Right forelimb (tissue), 1 donor: ENCODE measurements at places on chromosomes 7 and 10.

DNA sequence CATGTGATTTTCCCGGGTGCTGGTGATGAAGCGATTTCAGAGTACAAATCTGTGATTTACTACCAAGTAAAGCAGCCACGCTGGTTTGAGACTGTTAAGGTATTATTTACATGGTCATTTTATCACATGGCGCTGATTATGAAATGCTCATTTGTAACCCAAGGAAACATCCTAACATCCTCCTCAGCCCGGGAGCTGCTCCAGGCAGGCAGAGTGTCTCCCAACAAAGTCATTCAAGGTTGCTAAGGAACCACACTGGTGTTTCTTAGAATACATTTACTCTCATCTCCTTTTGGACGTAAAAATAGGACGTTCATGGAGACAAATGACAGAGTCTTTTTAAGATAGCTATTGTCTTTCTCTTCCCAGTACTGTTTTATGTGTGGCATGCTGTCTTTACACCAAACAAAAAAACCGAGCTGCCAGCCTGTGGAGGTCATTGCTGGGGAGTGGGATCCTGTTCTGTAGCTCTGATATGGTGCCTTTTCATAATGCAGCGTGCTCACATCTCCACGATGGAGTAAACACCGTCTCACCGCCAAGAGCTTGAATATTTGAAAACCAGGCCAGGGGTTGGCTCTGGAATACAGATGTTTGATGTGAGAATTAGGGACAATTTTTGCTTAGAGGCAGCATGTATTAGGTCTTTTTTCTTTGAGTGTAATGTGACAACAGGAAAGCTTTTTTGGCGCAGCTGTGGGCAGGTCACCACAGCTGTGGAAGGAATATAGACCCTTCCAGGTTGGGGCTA lies 119.6 kb downstream of the DOCK1 start:
- no peak for DNase-seq

- no peak for DNase-seq
Measured at GRCh38 chr10:17239345-17240085, 11.5 kb downstream of the VIM start.

GRCh38 chr10:100600218-100600617 lies 64.5 kb downstream of the HIF1AN start:
- DNase-seq: no peak

GRCh38 chr10:95125582-95125981 lies 56.3 kb upstream of the CYP2C8 start:
- no peak for DNase-seq

GRCh38 chr10:61304746-61305145 lies 148.4 kb downstream of the TMEM26 start:
- DNase-seq: no peak

DNA sequence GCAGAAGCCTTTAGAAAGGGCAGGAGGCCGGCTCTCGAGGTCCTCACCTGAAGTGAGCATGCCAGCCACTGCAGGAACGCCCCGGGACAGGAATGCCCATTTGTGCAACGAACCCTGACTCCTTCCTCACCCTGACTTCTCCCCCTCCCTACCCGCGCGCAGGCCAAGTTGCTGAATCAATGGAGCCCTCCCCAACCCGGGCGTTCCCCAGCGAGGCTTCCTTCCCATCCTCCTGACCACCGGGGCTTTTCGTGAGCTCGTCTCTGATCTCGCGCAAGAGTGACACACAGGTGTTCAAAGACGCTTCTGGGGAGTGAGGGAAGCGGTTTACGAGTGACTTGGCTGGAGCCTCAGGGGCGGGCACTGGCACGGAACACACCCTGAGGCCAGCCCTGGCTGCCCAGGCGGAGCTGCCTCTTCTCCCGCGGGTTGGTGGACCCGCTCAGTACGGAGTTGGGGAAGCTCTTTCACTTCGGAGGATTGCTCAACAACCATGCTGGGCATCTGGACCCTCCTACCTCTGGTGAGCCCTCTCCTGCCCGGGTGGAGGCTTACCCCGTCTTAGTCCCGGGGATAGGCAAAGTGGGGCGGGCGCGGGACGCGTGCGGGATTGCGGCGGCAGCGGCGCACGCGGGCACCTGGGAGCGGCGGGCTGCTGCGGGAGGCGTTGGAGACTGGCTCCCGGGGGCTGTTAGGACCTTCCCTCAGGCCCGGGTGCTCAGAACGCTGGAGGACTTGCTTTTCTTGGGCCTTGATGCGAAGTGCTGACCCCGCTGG lies at the start of gene FAS:
TSS of gene FAS (plus strand) at position 415 of the 777 bp plus-strand sequence. CDS start at position 494, 79 bp downstream.
- DNase-seq: peak; percentile 80

DNA sequence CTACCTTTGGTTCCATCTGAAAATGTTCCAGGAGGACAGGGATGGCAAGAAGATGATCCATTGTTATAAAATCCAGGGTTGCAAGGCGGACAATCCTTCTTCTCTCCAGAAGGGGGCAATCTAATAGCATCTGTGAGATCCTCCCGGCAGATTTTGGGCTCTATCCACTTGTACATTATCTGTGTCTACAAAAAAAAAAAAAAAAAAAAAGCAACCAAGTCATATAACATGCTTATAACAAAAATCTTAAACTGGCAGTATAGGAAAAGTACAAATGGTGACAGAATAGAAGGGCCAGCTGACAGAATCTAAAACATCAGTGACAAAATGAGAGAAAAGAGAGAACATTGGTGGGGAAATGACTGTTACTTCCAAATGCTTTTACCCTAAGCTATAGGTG lies 132.7 kb downstream of the ELAPOR2 start:
- no peak for DNase-seq

DNA sequence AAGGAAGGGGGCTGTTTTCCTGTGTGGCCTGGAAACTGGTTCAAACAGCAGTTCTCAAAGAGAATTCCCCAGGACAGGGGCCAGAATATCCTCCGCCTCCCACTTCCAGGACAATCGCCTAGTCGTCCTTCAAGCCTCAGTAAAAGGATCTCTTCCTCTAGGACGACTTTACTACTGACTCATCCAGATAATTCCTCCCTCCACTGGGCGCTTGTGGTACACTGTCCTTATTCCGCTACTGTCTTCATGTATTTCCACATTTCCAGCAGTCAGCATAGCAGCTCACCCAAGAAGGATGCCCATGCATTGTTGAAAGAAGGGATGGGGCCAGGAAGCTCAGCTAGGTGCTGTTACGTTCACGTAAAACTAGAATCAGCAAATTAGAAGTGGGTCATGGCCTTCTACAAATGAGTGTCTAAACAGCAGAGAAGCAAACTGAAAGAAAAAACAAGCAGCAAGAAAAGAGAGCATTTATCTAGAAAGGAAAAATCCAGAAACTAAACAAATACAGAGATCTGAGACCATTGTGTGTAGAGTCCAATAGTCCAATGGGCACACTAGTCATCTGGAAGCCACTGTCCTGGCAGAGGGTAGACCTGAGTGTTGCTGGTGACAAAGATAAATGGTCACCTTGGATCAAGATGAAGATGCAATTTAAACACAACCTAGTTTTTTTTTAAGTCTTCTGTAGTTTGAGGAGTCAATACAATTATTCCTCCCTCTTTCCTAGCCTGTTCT lies 26.3 kb downstream of the CLRN3 start:
- DNase-seq: no peak

DNA sequence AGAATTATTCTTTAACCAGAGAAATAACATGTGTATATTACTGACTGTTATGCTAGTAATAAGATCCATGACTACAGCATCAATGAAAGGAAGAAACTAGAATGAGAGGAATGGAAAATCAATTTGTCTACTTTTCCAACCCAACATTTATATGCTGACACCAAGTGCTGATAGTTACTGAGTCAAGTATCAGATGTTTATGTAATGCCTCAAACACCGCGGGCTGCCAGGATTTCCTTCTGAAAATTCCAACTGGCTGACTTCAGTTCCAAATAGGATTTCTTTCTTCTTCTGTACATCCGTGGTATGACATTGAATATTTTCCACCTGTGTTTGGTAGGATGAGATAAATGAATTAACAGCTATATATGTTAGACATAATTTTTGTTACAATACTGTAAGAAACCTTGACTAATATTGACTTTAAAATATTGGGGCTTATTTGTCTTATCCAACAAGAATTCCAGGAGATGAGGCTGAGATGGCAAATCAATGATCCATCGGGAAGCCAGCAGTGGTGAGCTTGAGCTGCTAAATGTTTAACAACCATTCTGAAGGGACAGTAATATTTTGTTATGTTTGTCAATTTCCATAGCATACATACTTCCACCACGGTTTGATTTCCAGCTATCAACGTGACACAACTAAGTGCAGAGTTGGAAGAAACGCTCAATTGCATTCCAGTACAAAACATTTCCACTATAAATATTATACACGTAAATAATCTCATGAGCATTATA lies 435.2 kb upstream of the AUTS2 start:
- no peak for DNase-seq

- DNase-seq: peak; percentile 58
Measured at GRCh38 chr7:96188174-96188581, 133.7 kb downstream of the SLC25A13 start.

GRCh38 chr7:138903186-138903820 lies 77.9 kb downstream of the KIAA1549 start:
- no peak for DNase-seq

DNA sequence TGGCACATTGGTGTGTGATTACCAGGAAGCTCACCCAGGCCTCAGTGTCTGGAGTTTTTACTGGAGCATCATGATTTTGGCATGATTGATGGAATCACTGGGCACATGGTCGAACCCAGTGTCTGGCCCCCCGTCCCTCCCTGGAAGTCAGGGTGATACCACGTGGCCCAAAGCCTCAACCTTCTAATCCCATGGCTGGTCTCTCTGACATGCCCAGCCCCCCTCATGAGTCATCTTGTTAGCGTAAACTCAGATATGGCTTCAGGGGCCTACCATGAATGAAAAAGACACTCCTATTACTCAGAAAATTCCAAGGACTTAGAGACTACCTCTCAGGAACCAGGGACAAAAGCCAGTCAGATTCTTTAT lies 109.3 kb downstream of the GRK5 start:
- no peak for DNase-seq

- DNase-seq: no peak
Measured at GRCh38 chr10:119095640-119096039, 8.3 kb upstream of the DENND10 start.

- DNase-seq: no peak
Measured at GRCh38 chr7:66682350-66683093, 53.8 kb downstream of the KCTD7 start.

GRCh38 chr10:128105383-128105782 lies 20.8 kb downstream of the MKI67 start:
- no peak for DNase-seq

DNA sequence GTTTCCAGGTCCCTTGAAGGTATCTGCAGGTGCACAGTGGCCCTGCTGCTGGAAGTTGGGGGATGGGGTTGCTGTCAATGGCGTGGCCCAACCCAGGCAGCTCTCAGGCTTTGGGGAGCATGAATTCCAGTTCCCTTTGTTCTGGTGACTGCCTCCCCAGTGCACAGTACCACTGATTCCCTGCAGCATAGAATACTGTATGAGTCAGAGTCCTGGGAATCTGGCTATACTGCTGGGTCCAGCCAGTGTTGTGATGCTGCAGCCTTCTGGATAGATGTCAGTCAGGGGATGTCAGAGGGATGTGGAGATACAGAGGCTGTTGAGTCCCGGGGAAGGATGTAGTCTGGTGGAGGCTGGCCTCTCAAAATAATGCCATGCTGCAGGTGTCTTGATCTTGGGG lies 99.3 kb downstream of the LANCL2 start:
- DNase-seq: no peak

GRCh38 chr7:10756981-10757380 lies 216.7 kb upstream of the PHF14 start:
- DNase-seq: no peak

DNA sequence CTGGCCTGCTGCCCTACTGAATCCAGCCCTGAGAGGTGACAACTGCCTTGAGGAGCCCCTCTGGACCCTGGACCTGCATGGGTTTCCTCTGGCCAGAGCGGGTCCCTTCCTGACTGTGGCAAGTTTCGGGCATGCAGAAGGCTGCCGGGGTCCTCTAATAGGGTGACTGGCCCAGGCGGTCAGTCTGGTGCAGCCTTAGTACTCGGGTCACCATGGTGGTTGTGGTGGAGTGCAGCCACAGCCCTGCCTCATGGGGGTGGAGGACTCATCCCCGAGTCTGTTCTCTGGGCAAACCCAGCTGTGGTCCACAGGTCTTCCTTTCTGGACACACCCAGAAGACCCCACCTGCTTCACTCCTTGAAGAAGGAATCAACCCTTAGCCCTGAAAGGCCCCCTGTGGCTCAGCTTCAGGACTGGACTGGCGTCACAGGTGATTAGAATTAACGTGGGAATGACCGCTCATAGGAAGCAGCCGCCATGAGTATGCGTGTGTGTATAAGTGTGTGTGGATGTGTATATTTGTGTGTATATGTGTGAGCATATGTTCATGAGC lies 28.7 kb downstream of the RAMP3 start:
- DNase-seq: no peak

- DNase-seq: no peak
Measured at GRCh38 chr7:112930787-112931186, 140.6 kb upstream of the TMEM168 start.

DNA sequence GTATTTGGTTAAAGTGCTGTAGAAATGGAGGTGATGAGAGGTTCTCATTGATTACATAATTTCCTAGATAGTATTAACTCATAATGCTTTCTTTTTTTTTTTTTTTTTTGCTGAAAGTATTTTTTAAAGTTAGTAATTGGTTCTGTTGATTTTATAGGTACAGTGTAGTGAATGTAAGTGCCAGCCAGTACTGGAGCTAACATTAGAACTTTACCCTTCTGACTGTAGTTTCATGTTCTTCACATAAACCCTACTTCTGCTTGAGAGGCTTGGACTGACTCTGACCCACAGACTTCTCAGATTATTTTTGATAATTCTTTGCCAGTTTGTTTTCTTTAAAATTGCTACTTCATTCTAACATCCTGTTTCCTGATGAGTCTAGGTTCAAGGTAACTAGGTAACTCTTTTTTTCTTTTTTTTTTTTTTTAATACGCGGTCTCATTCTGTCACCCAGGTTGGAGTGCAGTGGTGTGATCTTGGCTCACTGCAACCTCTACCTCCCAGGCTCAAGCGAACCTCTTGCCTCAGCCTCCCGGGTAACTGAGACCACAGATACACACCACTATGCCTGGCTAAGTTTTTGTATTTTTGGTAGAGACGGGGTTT lies 92.2 kb upstream of the OIT3 start:
- no peak for DNase-seq

DNA sequence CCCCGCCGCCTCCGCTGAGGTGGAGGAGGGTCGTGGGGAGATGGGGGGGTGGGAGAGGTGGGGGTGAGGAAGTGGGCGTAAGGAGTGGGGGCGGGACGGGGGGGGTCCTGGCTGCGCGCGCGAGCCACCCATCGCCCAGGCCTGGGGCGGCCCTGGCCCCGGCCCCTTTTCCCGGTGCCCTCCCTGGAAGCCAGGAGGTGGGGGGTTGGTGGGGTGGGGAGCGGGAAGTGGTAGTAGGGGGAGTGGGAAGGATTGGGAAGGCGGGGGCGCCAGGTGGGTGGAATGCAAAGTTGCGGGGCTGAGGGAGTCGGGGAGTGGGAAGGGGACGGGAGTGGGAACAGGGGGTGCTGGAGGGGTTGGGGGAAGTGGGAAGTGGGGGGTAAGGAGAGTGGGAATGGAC lies 319 bp upstream of the MMD2 start:
- DNase-seq: no peak
